ENCODE measurements at places on chromosomes 4 and X.

DNA sequence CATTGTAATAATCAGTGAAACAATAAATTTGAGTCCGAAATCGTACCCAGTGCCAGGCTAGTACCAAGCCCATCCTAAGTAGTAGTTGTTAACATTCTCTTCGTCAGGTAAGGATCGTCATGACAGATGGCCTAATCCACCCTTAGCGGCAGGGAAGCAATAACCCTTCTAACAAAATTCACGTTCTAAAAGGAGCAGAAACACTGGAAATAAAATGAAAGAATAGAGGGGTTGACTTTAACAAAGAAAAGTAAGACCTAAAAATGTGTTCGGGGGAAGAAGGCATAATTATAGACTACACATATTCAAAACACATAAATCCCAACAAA lies 142.7 kb downstream of the CPEB2 start:
- no peak for DNase-seq

DNA sequence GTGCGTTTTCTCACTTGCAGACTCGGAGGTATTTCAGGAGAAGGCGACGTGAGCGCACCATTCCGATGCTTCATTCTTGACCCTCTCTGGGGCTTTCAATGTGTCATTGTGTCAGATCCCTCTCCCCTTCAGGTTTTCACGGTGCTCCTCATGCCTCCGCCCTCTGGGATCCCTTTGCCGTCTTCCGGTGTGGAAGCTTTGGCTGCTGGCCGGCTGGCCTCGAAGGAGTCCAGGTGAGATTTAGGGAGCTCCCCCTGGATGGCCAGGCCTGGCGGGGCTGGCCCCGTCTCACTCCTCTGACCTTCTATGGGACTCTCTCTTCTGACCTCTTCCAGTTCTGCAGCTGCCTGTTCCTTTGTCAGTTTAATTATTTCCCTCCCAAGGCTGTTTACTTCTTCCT lies 12.9 kb downstream of the SOD3 start:
- DNase-seq: no peak

GRCh38 chr4:153468587-153468986 lies 2.4 kb downstream of the TMEM131L start:
- DNase-seq: no peak

GRCh38 chr4:16573739-16574138 lies 324.7 kb downstream of the LDB2 start:
- no peak for DNase-seq

DNA sequence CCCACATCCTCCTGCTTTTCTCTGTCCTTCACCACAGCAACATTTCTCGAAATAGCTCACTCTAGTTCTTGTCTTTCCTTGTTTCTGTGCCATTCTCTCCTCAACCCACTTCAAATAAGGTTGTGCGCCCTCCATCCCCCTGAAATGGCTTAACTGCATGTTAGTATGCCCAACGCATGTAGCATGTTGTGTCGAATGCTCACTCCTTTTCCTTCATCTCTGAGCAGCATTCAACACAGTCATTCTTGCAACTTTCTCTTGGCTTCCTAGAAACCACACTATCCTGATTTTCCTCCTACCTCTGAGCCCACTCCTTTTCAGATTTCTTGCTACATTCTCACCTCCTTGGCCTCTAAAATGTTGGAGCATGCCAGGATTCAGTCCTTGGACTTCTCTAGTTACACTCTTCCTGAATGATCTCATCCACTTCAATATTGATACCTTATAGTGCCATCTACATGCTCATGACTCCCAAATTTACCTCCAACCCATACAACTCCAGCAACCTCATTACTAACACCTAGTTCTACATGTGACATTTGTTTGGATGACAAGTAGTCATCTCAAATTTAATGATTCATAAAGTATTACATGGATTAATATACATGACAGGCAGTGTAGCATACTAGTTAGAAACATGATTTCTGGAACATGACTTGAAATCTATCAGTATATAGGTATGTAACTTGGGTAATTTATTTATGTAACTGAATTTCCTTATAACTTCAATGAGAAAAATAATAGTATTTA lies 22.3 kb downstream of the RBMX start:
- DNase-seq: no peak

GRCh38 chr4:29005838-29006237 lies 1714.3 kb upstream of the PCDH7 start:
- no peak for DNase-seq

- no peak for DNase-seq
Observed at GRCh38 chrX:103197721-103198306, 17.1 kb upstream of the BEX4 start.

- no peak for DNase-seq
Observed at GRCh38 chr4:6404611-6405396, 67.6 kb downstream of the PPP2R2C start.

- no peak for DNase-seq
Observed at GRCh38 chr4:99723612-99724011, 66.0 kb upstream of the C4orf54 start.

- no peak for DNase-seq
Observed at GRCh38 chr4:160100316-160100715, 997.4 kb downstream of the RAPGEF2 start.

DNA sequence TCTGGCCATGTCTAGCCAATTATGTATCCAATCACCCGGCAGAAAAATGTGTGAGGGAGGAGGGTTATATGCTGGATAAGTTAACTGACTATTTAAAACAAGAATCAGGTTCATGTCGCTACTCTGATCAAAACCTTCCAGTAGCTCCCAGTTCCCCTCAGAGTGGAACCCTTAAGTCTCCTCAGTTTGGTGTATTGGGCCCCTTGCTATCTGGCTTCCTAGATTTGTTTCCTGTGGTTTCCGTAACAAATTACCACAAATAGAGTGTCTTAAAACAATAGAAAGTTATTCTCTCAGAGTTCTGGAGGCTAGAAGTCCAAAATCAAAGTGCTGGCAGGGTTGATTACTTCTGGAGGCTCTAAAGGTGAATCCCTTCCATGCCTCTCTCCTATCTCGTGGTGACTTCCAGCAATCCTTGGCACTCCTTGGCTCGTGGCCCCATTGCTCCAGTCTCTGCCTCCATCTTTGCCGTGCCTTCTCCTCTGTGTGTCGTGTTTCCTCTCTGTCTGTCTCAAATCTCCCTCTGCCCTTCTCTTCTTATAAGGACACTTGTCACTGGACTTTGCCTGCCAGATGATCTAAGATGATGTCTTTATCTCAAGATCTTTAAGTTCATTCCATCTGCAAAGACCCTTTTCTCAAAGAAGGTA lies 10.5 kb upstream of the ENPP6 start:
- DNase-seq: no peak

DNA sequence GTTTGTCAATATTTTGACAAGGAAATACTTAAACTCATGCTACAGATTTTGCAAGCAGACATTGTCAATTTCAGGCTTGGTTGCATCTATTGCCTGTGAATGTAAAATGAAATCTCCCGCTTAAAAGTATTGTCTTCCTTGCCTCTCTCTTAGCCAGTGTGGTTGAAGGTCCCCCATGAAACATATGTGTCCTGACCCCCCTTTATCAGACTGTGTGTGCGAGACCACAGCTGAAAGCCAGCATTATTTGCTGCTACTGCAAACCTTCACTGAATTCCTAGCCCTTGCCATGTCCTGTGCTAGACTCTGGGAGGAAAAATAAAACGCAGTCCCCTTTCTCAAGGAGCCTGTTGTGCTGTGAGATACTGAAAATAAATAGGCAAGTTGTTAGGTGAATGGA lies 16.6 kb upstream of the CLNK start:
- DNase-seq: no peak

GRCh38 chrX:49247916-49248811 lies 12.9 kb downstream of the CCDC22 start:
- DNase-seq: peak; percentile 15

- DNase-seq: no peak
Observed at GRCh38 chrX:78545233-78545632, 113.9 kb downstream of the RTL3 start.

DNA sequence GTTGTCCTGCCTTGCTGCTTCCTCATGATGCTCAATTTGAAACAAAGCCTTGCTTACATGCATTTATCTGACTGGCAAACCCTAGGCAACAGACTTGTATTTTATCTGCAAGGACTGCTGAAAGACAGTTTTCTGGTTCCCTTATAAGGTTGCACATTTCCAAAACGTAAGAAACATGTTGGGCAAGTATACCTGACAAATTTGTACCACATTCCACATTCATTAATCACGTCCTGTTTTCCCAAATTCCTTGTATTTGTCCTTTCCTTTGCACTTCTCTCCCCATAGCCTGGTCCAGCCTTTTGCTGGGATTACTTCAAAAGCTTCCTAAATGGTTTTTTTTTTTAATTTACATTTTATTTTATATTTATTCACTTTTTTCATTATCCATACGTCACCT lies 310.1 kb downstream of the PPP3CA start:
- no peak for DNase-seq

Data from NCI-H1694 (cell line).